ENCODE measurements at places on chromosomes 16 and 17. TPM values are rescaled to one million over a fixed set of nuclear protein-coding genes. Genes with fewer than 3 reads are reported as not detected.

Gene KRT33B
- total RNA-seq: 0.79 TPM

Gene OR1F1
- not detected for total RNA-seq

Gene CHRNE
- total RNA-seq: 0.13 TPM

Gene KRT33A
- 0.13 TPM for total RNA-seq

Gene GAS2L2
- total RNA-seq: under 0.01 TPM
